ENCODE measurements at places on chromosomes 16 and 17.
A peak's percentile ranks its signal among the peaks of the same experiment; 100 is the strongest.

GRCh38 chr17:79843474-79843815, 4.2 kb upstream of the CBX4 start:
- DNase-seq, result no peak

GRCh38 chr16:57115514-57116182, 23.3 kb downstream of the CPNE2 start:
- peak; percentile 78 for DNase-seq

- no peak for DNase-seq
Measured at GRCh38 chr17:79626156-79626890, 15.5 kb upstream of the RBFOX3 start.

DNA sequence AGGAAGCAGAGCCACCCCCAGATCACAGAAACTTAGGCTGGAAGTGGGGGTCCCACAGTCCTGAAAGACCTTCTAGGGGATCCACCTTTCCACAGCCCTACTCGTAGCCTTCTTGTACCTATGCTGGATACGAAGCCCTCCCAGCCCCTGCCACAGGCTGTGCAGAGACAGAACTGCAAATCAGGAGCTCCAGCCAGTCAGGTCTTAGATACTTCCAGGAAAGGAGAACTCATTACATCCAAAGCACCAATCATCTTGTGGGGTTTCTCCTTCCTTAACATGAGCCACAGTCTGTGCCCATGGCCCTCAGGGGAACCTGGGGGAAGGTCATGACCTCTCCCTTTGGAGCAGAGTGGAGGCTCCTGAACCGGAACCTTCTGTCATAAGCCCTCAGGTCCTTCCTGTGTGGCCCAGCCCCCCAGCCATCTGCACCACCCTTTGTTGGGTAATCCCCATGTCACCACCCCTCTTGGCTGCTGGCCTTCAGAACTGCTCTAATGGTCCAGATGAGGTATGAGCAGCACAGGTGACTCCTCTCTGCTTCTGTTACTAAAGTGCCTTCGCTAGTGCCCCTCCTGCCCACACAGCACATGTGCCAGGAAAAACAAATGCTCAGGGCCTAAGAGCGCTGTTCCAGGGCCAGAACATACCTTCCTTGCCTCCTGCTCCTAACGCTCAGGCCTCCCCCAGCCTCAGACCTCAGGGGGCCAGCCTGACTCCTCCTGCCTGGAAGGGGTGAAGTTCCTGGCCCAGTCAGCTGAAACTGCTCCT, 14.6 kb downstream of the SRCIN1 start:
- no peak for DNase-seq

GRCh38 chr16:30372038-30372712, 1.9 kb upstream of the TBC1D10B start:
- DNase-seq, result no peak

- no peak for DNase-seq
Measured at GRCh38 chr16:75385507-75386152, 47.7 kb downstream of the CFDP1 start.

DNA sequence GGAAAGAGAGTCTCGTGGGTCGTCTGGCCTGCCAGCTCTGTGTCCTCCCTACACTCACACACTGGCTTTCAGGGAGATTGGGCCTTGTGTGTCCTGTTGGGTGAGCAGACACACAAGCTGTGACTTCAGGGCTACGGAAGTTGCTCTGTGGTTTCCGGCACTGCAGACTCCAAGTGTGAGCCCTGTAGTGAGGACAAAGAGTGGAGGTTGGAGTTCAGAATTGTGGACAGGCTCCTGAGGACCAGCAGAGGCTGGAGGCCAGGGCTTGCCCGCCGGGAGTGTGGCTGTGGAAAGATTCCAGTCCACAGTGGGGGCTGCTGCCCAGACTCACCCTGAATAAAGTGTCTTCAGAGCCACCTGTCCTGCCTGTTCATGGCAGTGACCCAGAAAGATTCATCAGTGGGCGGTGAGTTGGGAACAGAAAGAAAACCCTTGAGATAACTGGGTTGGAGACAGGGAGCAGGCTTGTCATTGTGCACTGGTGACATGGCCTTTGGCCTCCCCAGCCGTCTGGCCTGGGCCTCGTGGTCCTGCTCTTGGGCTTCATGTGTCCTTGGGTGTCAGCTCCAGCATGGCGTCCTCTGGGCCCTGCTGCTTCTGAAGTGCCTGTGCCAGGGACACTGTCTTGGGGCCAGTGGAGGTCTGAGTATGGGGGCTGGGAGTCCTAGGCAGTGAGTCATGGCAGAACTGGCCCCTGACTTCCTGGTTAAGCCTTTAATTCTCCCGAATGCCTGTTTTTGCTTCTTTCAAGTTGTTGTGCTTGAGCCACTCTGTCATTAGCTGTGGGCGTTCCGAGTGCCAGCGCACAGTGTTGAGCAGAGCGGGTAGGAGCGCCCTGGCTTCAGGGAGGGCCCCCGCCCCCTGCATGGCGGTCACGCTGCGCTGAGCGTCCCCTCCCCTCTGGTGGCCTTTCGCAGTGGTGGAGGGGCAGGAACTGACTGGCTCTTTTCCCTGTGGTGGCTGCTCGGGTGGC, 19.9 kb upstream of the ZNF750 start:
- no peak for DNase-seq

DNA sequence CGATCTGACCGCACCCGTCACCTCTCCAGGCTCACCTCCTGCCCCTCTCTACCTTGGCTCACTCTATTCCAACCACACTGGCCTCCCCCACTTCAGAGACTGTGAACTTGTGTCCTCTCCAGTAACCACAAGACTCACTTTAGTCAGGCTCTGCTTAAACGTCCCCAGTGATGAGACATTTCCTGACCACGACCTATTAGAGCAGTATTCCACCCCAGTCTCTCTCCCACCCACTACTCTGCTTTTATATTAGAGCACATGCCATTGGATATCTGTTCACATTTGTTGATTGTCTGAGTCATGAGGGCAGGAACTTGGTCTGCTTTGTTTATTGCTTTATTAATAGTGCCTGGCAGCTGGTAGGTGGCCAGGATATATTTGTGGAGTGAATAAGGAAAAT, 20.1 kb downstream of the COX11 start:
- DNase-seq, result no peak

- no peak for DNase-seq
Measured at GRCh38 chr17:71192039-71192555, 928.7 kb upstream of the SOX9 start.

DNA sequence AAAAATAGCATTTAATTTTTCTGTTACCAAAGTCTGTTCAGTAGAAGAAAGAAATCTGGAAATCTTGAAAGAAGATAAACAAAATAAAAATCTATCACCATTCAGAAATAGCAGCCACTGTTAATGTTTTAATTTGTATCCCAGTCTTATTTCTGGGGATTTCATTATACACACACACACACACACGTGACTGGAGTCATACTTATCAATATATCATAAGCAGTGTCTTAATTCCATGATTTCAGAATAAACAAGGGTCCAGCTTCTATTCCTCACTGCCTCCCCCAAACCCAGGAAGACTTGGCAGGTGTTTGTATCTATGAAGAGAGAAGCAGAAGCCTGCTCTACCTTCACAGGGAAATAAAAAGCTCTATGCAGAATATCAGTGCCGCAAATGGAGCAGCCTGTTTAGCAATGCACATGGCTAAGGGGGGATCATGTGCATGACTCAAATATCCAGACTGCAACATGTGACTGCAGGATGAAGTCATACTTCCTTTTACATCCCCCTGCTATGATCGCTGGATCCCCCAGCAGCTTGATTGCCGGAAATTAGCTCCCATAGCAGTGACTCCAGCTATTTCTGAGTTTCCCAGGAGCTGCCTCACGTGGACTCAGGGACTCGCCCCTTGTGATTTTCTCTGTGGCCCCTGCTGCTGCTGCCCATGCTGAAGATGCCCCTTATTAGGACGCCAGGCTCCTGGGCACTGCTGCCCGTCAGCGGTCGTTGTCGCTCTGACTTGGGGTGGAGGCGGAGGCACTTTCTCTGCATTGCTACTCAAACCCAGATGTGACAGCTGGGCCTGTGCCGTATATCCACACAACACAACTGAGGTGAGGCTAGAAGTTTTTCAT, 341.0 kb downstream of the CPPED1 start:
- DNase-seq, result no peak

- no peak for DNase-seq
Measured at GRCh38 chr16:80931801-80932707, 74.6 kb downstream of the CMC2 start.

DNA sequence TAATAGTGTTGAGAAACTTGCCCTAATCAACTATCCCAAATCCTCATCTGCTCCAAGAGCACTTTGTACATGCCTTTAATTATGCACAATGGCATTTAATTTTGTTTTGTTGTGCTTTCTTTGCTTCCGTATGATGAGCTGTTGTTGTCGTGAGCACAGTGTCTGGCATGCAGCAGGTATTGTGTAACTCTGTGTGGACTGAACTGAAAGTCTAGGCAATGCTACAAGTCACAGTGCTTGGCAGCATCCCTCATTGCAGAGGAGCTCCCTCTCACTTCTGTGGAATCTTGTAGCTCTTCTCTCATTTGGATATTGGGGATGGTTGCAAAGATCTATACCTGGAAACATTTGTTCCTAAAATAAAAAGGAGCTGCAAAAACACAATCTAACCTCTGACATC, 502.2 kb upstream of the CA10 start:
- DNase-seq, result no peak

GRCh38 chr16:30775392-30776188, 11.4 kb downstream of the ZNF629 start:
- DNase-seq, result peak; percentile 69

DNA sequence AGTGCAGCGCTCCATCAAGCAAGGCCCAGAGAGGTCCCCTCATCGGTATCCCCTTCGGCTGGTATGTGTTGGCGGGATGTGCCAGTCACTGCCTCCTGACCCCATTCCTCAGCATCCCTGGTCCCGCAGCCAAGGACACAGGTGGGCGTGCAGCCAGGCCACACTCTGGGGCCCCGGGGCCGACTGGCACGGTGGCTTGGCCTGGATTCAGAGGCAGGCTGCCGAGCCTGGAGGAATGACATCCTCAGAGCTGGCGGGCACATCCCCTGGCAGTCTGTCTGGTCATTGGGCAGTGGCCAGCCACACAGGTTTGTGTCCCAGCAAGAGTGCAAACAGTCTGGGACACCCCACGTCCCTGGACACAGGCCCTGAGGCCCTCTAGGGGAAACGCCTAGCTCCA, 111.1 kb downstream of the SDK2 start:
- DNase-seq, result no peak

DNA sequence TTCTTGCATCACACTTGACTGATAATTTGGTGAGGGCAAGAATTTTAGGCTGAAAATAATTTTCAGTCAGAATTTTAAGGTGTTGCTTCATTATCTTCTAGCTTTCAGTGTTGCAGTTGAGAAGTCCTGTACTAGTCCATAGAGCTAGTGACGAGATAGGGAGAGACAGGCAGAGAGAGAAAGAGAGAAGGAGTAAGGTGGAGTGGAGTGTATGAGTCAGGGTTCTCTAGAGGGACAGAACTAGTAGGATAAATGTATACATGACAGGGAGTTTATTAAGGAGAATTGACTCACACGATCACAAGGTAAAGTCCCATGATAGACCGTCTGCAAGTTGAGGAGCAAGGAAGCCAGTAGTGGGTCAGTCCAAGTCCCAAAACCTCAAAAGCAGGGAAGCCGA, 127.2 kb downstream of the UTP18 start:
- DNase-seq, result no peak

DNA sequence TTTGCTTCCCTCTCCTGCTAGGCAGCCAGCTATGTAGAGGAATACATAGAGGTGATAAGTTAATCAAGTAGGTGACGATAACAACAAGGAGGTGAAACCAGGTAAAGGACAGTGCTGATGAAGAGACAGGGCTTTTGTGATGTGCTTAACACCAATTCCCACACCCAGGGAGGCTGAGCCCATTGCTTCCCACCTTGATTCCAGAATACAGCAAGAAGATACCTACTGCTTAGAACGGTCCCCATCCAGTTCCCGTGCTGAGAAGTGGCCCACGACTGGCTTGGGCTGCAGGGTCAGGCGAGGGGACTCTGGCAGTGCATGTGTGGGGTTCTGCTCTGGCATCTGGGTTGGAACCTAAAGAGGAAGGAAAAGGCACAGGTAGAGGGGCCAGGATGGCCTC, 16.1 kb upstream of the GFAP start:
- DNase-seq, result no peak

DNA sequence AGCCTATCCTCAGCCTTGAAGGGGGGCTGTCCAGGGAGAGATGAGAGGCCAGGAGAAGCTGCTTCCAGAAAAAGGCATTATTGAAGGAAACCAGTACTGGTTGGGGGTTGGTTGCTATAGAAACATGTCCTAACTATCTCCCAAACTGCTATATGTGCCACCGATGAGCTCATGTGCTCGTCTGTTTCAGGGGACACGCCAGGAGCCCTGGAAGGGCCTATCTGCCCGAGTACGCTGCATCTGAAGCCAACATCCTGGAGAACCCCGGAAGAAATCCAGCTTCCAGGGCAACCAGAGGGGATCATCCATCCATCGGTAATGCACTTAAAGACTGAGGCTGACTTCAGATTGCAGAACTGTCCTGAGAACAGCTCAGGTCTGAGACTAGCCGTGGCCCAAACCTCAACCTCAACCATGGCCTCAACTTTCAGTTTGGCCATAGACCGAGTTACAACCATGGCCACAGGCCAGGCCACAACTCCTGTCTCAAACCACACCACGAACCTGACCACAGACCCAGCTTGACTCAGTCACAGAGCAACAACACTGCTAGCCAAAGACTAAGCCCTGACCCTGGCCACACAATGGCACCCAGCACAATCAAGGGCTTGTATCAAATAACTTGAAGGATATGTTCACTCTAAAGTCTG, 10.2 kb downstream of the PITPNM3 start:
- DNase-seq, result no peak

DNA sequence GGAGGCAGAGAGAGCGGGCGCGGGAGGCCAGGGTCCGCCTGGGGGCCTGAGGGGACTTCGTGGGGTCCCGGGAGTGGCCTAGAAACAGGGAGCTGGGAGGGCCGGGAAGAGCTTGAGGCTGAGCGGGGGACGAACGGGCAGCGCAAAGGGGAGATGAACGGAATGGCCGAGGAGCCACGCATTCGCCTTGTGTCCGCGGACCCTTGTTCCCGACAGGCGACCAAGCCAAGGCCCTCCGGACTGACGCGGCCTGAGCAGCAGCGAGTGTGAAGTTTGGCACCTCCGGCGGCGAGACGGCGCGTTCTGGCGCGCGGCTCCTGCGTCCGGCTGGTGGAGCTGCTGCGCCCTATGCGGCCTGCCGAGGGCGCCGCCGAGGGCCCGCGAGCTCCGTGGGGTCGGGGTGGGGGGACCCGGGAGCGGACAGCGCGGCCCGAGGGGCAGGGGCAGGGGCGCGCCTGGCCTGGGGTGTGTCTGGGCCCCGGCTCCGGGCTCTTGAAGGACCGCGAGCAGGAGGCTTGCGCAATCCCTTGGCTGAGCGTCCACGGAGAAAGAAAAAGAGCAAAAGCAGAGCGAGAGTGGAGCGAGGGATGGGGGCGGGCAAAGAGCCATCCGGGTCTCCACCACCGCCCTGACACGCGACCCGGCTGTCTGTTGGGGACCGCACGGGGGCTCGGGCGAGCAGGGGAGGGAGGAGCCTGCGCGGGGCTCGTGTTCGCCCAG, 1.2 kb upstream of the CBX4 start:
- DNase-seq, result no peak
